ENCODE measurements at places on chromosomes 11 and 22.

DNA sequence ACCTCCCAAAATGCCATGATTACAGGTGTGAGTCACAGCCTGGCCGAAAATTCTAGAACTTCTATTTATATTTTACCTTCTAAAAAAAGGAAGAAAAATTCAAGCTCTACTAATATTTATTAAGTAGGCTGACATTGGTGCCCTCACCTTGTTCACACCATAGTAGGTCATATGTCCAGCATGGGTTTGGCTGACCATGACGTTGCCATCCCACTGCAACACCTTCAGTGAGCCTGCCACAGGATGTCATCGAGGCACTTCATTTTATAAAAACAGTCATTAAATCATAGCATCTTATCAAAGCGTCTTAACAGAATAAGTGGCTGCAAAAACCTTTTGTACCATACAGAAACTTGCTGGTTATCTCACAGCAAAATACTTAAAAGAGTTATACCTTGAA is 58.3 kb downstream of the LRRC32 start:
- DNase-seq: no peak

- DNase-seq: peak; percentile 100
Measured at GRCh38 chr22:41832553-41833368, at the start of gene SREBF2. Gene SREBF2, plus strand, starts transcription at chr22:41833105. Its CDS starts 166 bp downstream, at chr22:41833271.

GRCh38 chr11:2270322-2271076 is at the start of gene ASCL2:
Gene ASCL2, minus strand, starts transcription at chr11:2270588. Its CDS starts 256 bp downstream, at chr11:2270332.
- no peak for DNase-seq

GRCh38 chr11:68551223-68551622 is 90.7 kb downstream of the PPP6R3 start:
- no peak for DNase-seq

DNA sequence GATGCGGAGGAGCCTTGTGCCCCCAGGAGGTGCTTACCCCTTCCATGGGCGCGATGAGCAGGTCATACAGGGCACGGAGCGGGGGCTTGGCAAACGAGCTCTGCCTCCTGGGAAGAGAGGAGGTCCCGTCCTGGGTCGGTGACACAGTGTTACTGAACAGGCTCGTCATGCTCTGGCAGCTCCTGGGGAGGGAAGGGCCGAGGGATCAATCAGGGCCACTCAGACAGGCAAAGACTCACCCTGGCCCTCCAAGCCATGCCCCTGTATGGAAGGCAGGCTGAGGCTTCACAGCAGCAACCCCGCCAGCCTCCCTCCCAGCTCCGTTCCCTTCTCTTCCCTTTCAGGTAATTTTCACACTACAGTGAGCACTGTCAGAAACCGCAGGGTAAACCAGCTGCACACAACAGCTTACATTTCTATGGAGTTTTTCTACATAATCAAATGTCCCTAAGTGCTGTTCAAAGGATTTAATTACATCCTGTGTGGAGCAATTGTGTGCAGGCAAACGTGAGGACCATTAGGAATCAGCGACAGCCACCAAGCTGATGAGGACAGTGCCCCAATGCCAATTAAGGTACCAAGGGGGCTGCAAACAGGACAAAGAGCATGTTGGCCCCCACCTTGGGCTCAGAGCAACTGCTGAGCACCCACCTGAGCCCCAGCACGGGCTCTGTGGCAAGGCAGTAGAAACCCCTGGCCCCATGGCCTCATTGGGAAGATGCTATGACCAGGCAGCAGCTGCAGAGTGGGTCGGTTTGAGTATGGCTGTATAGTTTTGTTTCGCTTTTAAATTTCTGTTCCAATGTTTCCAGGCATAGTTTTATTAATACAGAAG is 95.4 kb upstream of the PITPNB start:
- no peak for DNase-seq

- no peak for DNase-seq
Measured at GRCh38 chr11:34407121-34407813, 31.5 kb upstream of the CAT start.

GRCh38 chr22:33335611-33336279 is 277.6 kb upstream of the SYN3 start:
- no peak for DNase-seq
